T-helper 17 cell (primary cell): ENCODE measurements at places on chromosomes 4 and X.

DNA sequence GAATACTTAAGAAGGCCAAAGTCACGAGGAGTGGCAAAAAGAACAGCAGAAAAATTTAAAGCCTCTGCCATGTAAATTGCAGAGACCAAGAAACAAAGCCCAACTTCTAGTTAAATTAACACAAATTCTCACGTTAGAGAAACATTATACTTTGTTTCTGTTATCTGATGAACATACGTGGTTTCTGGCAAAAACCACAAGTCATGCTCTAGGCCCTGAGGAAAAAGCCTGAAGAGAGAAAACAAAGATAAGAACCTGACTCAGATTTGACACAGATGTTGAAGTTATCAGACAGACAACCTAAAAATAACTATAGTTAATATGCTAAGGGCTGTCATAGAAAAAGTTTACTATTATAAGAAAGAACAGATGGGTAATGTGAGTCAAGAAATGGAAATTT is 149.1 kb upstream of the PCDH10 start:
- DNase-seq = no peak

DNA sequence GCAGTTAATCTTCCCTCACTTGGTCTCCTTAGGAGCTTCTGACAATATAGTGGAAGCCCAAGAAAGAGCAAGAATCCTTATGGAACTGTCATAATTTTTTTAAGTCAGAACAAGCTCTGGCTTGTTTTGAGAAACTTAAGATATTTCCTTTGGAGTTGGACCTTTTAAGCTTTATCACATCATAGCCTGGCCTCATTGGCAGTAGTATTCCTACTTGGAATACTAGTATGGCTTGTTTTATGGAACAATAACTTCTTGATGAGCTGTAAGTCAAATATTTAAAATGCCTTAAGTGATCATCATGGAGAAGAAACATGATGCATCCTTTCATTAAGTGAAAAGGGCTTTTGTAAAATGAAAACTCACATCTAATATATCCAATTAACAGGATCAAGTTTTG is 78.0 kb upstream of the NRK start:
- DNase-seq = no peak

- DNase-seq = no peak
These were observed 162.5 kb upstream of the BCOR start for GRCh38 chrX:40260146-40260747.

DNA sequence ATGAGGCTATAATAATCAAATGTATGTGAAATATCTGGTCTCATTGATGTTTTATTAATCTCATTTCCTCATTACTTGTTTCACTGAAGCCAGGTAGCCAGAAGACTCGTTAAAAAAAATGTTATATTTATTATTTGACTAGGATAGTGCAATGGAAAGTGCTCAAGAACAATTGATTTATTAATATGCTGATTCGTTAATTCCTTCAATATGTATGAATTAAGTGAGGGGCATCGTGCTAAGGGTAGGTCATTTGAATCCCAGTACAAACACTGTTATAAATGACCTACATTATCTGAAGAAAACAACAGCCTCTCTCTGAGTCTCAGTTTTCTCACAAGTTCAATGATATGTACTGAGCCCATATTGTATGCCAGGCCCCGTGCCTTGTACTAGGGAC is 214.2 kb upstream of the GPRIN3 start:
- DNase-seq = no peak

DNA sequence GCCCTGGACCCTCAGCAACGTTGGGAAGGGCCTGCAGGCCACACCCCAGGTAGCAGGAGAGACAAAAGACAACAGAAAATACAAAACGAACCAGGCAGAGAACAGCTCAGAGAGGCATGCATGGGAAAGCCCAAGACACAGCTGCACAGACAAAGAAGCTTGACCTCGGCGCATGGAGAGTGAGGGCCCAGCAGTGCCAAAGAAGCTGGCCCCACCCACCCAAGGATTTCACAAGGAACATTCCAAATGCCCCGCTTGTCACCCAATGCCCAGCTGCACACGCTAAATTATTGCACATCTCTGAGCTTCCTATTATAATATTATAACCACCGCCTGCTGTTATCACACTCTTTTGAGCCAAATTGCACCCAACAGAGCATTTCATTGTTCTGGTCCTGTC is 147.7 kb upstream of the TBL1X start:
- no peak for DNase-seq

DNA sequence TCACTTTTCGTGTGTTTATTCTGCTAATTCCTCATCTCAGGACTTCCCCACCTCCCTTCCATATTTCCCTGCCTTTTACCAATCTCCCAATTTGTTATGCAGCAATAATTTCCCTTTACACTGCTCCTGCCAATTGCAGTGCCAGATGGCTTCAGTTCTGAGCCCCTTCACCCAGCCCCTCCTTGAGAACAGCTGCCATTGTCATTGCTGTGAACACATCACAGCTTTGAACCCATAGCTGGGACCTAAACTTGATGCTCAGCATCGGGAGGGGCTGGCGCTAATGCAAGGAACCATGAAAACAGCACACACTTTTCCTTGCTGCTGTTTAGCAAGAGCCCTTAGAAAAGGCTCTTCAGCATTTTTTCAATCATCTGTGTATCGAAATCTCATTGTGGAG is 104.9 kb downstream of the ALPK1 start:
- DNase-seq = no peak
